Endodermal cell (in vitro differentiated cells): ENCODE measurements at places on chromosomes 5 and 9. TPM values are rescaled to one million over a fixed set of nuclear protein-coding genes. Genes with fewer than 3 reads are reported as not detected.
A peak's percentile ranks its signal among the peaks of the same experiment; 100 is the strongest.

The SLC24A2 gene
- total RNA-seq, result 0.50 to 0.82 TPM (median 0.77 TPM) in 3 replicates

The IGFBPL1 gene
- total RNA-seq, result 82.2 to 113 TPM (median 90.3 TPM) in 3 replicates

The FGF10 gene
- 2.8 and 3.8 TPM in 2 replicates for total RNA-seq

The PHF24 gene
- total RNA-seq, result 2.7 to 9.0 TPM (median 5.6 TPM) in 3 replicates

The FOXD4 gene
- 0.26 and 0.47 TPM in 2 replicates for total RNA-seq

The HAVCR2 gene
- 0.35 TPM in 1 of 2 replicates, not detected in the other for total RNA-seq

The IL33 gene
- 0.90 and 0.97 TPM in 2 replicates for total RNA-seq

The DRD1 gene
- 0.59 and 0.66 TPM in 2 replicates for total RNA-seq

The FAM221B gene
- total RNA-seq, result 0.22 TPM in 1 of 2 replicates, not detected in the other

The TMEM174 gene
- not detected in 3 replicates for total RNA-seq

The SLC6A18 gene
- not detected in 3 replicates for total RNA-seq

The ALDOB gene
- total RNA-seq, result 0.21 to 0.29 TPM in 2 of 3 replicates, not detected in the other

The LHFPL2 gene
- total RNA-seq, result 95.5 to 247 TPM (median 238 TPM) in 3 replicates

The NOL8 gene
- total RNA-seq, result 30.0 and 30.3 TPM in 2 replicates

GRCh38 chr5:152164860-152165259, 240.2 kb upstream of the GLRA1 start:
- DNase-seq, result peak; percentile 76

DNA sequence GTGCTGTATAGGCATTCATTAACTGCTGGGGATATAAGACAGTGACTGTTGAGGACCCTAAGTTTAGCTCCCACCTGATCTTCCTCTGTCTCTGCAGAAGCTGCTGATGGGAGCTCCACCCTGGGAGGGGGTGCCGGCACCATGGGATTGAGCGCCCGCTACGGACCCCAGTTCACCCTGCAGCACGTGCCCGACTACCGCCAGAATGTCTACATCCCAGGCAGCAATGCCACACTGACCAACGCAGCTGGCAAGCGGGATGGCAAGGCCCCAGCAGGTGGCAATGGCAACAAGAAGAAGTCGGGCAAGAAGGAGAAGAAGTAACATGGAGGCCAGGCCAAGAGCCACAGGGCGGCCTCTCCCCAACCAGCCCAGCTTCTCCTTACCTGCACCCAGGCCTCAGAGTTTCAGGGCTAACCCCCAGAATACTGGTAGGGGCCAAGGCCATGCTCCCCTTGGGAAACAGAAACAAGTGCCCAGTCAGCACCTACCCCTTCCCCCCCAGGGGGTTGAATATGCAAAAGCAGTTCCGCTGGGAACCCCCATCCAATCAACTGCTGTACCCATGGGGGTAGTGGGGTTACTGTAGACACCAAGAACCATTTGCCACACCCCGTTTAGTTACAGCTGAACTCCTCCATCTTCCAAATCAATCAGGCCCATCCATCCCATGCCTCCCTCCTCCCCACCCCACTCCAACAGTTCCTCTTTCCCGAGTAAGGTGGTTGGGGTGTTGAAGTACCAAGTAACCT, 22.1 kb downstream of the PCDHGC5 start:
- DNase-seq, result no peak

DNA sequence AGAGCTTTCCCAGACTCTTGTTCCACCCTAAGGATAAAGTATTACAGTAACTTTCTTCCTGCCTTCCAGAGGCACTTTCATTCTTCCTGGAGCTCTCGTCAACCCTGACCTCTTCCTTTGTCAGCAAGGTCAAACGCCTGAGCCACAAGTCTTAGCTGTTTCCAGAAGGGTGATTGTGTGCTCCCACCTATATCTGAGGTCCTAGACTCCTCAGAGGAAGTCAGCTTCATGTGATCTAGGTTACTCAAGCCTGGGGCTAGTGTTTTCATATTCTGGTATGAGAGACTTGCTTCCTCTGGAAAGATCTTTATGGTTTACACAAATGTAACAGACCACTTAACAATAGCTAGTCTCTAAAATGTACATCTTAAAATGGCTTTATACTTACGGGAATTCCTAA, 5.4 kb upstream of the FAM120A start:
- no peak for DNase-seq

GRCh38 chr9:5799314-5799713, 33.6 kb downstream of the ERMP1 start:
- DNase-seq, result no peak

GRCh38 chr5:128774605-128775004, 190.7 kb upstream of the SLC27A6 start:
- no peak for DNase-seq

DNA sequence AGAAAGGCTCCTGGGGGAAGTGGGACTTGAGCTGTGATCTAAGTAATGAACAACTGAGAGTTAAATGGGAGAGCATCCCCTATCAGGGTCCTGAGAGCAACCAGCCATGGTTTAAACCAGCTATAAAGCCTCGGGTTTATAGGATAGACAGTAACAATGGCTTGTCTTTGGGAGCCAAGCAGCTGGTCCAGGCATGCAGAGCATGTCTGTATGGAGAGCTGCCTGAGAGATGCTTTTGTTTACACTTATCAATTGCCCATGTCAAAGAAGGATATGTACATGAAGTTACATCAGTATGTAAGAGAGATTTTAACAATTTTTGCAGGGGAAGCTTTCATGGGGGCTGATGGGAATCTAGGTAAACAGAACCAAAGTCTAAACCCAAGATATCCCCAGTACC, 4.4 kb downstream of the TGFBI start:
- DNase-seq, result no peak

DNA sequence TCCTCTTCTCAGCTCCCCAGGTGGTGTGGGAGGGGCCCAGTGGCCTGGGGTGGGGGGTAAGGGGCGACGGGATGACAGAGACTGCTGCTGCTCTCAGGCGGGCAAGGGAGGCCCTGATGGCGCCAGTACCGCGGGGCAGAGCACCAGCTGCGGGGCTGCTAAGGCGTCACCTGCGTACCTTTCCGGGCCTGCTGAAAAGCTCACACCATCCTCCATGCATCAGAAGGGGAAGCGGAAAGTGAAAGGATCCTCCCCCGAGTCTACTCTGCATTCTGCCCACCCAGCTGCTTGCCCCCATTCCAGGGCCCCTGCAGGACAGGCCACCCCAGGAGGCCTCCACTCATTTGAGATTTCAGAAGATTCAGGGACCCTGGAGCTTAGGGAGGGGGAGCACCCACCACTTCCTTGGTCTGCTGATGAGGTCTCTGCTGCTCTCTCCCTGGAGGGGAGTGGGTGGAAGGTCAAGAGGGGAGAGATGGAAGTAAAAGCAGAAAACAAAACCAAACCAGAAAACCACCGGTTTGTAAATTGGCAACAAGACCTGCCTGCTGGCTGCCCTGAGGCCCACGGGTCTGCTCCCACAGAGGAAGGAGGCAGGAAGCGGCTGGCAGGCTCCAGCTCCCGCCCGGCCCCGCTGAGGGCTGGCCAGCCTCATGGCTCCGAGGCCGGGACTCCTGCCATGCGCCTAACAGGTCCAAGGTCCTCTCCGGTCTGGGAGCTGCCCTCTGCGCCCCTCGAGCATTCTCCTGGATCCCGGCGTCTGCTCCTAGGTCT, 33.6 kb downstream of the PRRT1B start:
- peak; percentile 39 for DNase-seq

DNA sequence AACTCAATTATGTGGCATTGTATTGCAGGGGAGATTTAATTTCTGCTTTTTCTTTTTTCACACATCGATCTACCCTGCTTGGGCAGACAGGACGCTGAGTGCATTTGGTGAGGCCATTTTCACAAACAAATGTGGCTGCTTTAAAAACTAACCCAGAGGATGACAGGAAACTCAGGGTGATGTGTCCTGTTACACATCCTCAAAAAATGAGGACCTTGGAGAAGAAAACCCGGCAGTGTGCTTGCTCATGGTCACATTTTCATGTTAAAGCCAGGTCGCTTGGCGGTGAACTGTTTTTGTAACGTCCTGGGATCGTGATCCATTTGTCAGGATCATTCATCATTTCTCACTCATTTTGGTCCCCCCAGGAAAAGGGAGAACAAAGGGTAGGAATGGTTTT, 478.3 kb upstream of the ADAMTS16 start:
- DNase-seq, result no peak

DNA sequence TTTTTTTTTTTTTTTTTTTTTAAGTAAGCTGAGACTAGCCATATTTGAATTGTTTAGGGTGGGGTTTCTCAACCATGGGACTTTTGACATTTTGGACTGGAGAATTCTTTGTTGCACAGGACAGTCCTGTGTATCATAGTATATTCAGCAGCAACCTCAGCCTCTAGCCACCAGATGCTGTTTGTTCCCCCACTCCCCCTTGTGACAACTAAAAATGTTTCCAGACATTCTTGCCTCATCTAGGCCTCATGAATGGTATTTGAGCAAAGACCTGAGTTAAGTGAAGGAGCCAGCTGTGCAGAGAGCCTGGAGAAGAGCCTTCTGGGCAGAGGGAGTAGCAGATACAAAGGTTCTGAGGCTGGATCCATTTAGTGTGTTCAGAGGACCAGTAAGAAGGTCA, 155.9 kb downstream of the SGCD start:
- DNase-seq, result no peak

GRCh38 chr5:149012350-149012749, 50.5 kb downstream of the SH3TC2 start:
- DNase-seq, result peak; percentile 63

- DNase-seq, result no peak
These were observed 86.6 kb upstream of the LRRTM2 start for GRCh38 chr5:138961729-138962128.

GRCh38 chr9:91297306-91297705, 64.4 kb downstream of the AUH start:
- no peak for DNase-seq

DNA sequence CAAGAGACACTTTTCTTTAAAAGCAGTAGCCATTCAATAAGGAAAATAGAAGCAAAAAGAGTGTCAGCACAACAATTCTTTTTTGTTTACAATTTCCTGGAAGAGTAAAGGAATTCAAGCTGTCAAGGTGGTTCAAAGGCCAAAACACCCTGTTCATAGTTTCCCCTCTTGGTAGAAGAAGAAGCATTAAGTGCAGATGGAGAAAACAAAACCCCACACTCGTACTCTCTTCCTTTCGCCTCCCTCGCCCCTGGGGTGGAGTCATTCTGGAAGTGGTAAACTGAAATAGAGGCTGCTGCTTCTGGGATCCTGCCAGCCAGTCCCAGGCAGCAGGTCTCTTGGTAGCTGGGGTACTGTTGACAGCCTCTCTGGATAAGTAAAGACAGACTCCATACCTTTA, 105.0 kb downstream of the ANKRD55 start:
- no peak for DNase-seq

GRCh38 chr9:85577353-85577952, 164.3 kb downstream of the AGTPBP1 start:
- DNase-seq, result no peak

- no peak for DNase-seq
These were observed 1079.3 kb upstream of the CDH9 start for GRCh38 chr5:28117691-28118090.

DNA sequence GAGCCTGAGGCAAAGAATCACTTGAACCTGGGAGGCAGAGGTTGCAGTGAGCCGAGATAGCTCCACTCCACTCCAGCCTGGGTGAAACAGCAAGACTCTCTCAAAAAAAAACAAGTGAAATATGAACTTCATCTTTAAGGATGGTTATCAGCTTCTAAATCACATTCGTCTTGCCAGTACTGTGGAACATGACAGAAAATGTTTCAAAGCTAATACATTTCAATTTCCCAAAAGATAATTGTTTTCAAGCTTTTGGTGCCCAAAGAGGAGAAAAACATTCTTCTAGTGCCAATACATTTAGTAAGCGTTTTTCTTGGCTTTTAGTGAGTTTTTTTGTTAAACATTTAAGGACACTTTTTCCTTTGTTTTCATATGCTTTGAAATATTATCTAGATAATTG, 4.4 kb upstream of the IFT74 start:
- no peak for DNase-seq

DNA sequence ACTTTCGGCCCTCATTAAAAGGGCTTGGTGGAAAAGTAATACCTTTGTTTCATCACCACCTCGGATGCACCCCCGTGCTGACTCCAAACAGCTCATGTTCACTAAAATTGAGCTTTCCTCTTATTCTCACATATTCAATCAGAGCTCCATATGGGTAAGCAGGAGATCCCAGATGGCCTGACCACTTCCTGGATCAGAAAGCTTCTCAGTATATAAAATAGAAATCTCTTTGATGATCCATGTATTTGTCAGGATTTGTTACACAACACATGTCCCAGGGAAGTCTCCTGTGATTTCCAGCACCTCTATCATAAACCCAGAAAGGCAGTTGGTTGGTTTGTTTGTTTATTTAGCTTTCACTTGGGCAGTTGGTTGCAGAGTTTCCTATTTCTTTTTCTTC, 402.0 kb downstream of the MLLT3 start:
- no peak for DNase-seq

- DNase-seq, result no peak
These were observed 5.7 kb upstream of the BHMT start for GRCh38 chr5:79105868-79106267.

GRCh38 chr5:143006501-143006900, 236.3 kb downstream of the ARHGAP26 start:
- DNase-seq, result no peak

- no peak for DNase-seq
These were observed 77.4 kb downstream of the MSX2 start for GRCh38 chr5:174801798-174802197.

DNA sequence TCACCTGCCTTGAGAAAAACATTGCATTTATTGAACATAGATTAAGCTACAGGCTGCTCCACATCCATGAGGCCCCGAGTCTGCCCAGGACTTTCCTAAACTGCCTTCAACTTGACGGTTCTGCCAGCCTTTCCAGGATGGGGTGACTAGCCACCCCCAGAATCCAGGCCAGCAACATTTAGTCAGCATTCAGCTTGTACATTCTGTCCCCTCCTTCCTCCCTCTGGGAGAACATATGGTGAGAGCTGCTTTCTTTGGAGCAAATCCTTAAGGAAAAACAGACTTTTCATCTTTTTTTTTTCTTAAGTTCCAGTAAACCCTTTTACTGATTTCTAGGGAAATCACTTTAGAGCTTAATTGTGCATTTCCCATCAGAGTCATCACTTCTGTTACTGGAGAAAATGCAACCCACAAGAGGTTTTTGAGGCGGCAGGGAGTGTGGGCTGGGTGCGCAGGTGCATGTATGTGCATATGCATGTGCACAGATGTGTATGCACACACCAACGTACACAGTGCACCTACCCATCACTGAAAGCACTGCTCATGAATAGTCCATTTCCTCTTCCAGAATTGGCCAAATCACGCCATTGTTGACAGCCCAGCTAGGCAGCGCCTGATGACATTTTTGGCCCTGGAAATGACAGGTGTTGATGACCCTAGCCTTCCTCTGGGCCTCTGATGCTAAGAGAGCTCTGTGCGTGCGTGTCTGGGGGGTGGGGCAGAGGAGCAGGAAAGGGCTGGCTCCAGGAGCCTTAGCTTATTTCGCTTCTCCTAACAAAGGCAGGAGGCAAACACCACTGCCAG, 145.6 kb downstream of the HSD17B3 start:
- DNase-seq, result no peak

DNA sequence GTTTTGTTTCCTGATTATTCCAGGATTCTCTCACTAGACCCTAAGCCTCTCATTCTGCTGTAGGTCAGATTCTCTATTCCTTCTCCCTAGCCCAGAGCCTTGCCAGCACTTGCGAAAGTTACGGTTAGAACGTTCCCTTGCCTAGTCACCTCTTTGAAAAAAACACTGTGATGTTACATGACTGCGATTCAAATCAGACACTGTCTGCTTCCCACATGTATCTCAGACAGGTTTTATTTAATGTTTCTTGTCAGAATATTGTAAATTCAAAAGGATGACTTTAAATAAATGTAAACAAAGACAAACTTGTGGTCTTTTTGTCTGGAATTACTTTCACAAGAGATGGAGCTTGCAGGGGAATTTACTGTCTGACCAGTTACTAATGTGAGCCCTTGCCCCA, 116.5 kb upstream of the OTULINL start:
- no peak for DNase-seq

- no peak for DNase-seq
These were observed 7.1 kb downstream of the SNX18 start for GRCh38 chr5:54524704-54525103.

GRCh38 chr5:36359267-36359666, 57.6 kb upstream of the RANBP3L start:
- no peak for DNase-seq
